ENCODE measurements at places on chromosomes 3 and 15.

DNA sequence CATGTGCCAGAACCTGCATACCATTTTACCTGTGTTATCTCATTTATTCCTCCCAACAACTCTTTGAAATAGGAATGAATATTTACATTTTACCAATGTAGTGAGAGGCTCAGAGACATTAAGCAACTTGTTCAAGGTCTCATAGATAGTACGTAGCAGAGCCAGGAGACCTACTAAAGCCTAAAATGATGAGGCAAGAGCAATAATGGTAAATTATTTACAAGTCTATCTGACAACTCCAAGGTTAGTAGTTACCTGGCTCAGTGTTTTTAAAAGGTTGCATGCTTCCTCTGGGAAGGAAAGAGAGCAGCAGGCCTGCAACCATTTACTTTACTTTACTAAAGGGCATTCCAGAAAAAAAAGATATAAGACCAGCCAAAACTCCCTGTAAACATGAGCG lies 103.0 kb downstream of the CFAP20DC start:
- DNase-seq = no peak

GRCh38 chr3:160343132-160343531 lies 55.9 kb downstream of the IFT80 start:
- DNase-seq = peak; percentile 38

DNA sequence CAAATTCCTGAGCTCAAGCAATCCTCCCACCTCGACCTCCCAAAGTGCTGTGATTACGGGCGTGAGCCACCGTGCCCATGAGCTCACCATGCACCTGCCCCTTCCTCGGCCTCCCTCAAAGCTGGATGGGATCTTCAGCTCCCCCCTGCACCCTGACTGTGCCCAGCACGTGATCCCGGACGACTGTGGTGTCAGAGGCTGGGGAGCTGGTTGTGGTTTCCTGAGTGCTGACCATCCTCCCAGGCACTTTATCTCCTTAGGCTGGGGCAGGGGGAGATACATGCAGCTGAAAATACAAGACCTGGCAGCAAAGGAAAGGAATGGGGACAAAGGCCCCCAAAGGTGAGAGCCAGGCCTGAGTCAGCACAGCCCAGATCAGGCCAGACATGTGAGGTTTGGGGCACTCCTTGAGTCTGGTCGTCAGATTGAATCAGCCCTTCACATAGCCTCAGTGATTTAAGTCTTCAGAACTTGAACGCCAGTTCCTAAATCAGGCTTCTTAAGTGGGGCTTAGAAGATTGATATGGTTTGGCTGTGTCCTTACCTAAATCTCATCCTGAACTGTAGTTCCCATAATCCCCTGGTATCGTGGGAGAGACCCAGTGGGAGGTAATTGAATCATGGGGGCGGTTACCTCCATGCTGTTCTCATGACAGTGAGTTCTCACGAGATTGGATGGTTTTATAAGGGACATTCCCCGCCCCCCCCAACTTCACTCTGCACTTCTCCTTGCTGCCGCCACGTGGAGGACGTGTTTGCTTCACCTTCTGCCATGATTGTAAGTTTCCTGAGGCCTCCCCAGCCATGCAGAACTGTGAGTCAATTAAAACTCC lies 35.8 kb downstream of the PRKCD start:
- peak; percentile 81 for DNase-seq

GRCh38 chr15:81000144-81000623 lies 539 bp upstream of the TLNRD1 start:
- no peak for DNase-seq

DNA sequence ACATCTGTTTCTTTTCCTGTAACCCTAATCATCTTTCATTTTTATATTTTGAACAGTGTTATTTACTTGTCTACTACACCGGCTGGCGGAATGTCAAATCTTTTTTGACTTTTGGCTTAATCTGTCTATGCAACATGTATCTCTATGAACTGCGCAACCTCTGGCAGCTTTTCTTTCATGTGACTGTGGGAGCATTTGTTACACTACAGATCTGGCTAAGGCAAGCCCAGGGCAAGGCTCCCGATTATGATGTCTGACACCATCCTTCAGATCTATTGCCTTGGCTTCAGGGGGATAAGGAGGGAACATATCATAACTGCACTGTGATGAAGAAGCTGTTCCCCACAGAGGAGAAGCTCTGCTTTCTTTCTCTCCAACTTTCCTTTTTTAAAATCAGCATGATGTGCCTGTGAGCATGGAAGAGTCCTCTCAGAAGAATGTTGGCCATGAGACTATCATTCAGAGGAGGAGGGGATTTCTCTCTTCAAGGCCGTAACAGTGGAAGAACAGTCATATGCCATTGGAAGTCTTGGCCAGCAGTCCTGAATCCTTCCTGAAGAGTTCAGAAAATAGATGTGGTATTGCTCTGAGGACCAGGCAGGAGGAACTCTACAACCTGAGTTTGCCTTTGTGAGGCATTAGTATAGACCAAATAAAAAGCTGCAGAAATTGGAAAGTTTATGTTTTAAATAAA lies 69.9 kb downstream of the SEC22A start:
- no peak for DNase-seq

- DNase-seq = peak; percentile 62
Observed at GRCh38 chr15:68558318-68559305, 20.2 kb upstream of the CORO2B start.

DNA sequence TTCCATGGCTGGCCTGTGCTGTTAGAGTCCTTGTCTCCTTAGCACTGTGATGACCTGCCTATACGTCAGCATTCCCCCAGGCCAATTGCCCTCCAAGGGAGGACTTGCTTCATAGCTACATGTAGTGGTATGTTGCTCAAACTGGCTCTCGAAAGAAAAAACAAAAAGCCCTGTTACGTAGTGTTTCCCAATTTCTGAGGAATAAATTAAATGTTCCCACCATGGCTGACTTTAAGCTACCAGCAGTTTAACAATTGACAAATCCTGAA lies 54.6 kb downstream of the WNT7A start:
- no peak for DNase-seq

DNA sequence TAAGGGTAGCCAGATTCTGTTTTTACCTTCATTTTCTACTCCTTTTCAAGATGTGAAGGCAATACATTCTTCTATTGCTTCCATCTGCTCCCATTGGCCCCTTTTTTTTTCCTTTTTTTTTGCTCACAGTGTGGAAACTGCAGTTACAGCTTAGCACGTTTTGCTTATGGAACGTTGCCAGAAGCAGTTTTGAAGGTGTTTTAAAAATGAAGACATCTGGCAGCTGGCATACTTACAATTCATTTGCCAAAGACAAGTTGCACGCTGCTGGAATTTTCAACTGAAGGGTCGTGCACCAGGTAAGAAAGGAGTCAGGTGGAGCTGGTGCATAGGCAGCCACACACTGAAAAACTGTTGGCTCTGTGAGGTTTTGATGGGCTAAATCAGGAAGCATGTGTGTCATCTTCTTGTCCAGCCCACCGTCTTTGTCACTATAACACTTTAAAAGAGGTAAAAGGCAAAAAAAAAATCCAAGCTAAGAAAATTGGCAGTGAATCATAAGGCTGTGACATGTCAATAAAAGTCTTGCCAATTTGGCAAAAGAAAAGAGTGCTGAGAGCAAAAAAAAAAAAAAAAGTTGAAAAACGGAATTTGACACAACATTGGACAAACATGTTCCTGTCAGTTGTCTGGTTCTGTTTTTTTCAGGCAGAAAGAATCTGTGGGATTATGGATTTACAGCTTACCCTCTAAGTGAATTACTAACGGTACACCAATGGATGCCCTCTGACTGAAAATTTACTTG lies 225.4 kb upstream of the SOX2 start:
- no peak for DNase-seq

DNA sequence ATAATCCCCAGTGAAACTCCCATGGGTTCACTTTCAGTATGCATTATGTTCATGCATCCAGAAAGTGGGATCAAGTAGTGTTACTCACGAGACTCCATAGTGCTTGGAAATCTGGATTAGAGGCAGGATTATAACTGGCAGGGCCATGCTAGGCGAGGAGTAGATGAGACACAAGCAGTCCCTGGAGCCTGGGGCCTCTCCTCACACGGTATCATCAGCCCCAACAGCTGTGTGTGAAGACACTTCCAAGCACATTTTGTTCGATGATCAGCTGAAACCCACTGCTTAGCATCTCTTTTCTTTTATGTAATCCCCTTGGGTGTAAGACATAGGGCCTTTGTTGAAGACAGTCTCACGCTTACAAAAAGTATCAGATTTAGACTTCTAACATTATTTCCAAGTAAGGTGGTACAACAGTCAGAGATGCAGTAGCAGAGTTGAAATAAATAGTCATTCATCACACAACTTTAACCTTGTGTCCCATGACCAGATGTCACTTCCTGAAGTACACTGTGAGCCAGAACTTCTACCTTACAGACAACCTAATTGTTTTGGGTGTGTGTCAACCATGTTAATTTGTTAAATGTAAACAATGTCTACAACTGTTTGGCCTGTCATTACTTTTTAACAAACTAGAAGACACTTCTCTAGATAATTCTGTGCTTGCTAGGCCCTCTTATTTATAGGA lies 116.9 kb downstream of the GADL1 start:
- no peak for DNase-seq
